CD4-positive, alpha-beta T cell treated with Interleukin-17A for 1 hour (primary cell): ENCODE measurements at places on chromosomes 1 and 21.

- DNase-seq, result peak; percentile 38
Measured at GRCh38 chr1:172826096-172826741, 167.3 kb downstream of the FASLG start.

- no peak for DNase-seq
Measured at GRCh38 chr1:62951428-62951827, 167.5 kb downstream of the ATG4C start.

GRCh38 chr1:59592924-59593323 is 221.8 kb upstream of the HOOK1 start:
- DNase-seq, result no peak

- no peak for DNase-seq
Measured at GRCh38 chr21:43820466-43820865, 31.1 kb downstream of the RRP1 start.

DNA sequence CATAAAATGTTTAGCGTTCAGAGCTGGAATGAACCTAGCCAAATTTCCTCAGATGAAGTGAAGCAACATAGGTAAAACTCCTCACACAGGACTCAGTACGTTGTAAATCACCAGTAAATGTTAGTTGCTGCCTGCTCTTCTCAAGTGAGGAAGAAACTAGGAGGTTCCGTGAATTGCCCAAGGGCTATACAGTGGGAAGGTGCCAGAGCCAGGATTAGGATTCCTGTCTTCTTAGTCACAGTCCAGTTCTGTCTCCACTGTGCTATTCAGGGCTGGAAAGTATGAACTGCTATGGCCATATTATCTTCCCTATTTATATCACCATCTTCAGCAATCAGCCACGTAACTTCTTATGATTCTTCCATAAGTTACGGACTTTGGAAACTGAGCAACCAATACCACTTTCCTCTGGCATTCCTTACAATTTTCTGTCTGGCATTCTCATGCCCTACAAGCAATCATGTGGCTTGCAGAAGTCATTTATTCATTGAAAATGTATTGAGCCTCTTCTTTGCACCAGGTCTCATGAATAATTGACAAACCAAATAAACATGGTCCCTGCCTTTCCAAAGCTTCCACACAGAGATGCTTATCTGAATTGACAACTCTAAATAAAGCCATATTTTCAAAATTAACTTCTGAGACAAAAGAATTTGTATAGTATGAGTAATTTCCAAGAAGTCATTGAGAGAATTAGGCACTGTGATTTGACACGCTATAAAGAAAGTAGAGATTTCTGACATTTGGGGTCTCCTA is 271.6 kb upstream of the SGIP1 start:
- DNase-seq, result no peak

GRCh38 chr1:147919896-147920295 is 8.3 kb upstream of the GPR89B start:
- no peak for DNase-seq

GRCh38 chr21:43712268-43712942 is 6.5 kb upstream of the PDXK start:
- no peak for DNase-seq

- DNase-seq, result peak; percentile 14
Measured at GRCh38 chr21:45479691-45480675, 62.3 kb downstream of the SLC19A1 start.

DNA sequence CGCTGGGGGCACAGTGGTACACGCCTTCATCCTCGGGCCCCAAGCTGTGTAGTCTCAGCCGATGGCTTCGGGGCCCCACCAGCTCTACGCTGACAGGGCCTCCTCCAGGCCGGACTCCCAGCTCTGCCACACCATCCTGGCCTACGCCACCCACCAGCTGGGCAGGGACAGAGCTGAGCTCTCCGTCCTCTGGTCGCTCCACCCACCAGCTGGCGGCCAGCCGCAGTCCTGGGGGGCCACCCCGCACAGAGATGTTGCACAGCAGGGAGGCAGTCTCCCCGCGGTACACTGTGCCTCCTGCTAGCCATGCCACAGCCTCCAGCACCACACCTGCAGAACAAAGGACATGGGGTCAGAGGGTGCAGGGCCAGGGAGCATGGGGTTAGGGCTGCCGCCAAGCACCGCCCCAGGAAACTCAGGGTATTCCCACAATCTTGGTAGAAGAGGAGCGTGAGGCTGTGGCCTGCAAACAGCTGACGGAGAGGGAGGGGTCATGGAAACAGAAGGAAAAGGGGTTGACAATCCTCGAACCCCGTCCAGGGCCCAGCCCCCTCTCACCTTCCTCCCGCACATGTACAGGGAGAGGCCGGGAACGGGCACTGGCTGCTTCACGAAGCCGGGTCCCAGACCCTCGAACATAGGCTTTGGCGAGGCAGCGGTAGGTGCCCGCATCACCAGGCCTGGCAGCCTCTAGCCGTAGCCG is 5.9 kb downstream of the IGSF8 start:
- DNase-seq, result no peak

DNA sequence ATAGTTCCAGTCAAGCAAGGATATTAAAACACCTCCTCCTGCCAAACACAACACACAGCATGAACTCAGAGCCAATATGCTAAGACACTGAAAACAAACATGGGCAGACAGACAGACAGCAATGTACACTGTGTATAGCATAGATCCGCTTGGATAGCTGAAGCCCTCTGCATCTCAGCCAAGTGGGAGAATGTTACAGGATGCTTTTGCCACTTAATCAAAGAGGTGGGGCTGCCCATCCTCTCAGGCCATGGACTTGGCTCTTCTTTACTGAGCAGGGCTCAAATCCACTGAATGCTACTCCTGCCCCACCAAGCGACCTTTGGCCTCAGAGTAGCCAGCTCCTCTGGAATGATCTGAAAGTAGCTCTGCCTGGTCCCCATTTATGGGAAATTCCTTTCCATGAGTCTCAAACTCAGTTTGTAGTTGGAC is 64.7 kb upstream of the NGF start:
- no peak for DNase-seq

DNA sequence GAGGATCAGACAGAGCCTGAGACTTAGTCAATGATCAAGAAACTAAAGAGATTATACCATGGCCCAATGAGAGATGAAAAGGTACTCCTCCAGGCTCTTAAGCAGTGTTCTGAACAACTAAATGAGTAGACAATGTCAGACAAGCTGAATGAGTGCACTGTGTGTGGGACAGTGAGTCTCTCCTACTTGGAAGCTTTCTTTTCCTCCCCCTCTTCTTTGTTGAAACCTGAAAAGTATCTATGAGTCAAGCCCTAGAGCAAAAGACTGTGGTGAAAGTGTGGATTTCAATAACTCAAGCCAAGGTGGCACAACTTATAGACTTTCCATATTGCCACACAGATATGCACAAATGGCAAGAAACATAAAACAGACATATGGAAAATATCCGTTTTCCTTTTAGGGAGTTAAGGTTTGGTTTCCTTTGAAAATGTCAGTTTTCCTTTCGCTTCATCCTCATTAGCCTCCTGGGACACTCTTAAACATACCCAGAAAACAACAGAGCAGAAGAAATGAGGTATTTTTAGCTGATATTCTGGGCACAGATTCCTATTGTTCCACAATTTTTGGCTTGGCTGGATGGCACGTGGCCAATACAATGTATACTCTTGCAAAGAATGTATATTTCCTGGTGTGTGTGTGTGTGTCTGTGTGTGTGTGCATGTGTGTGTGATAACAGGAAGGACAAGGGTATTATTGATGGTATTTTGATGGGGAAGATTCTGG is 96.6 kb downstream of the LMX1A start:
- DNase-seq, result no peak

DNA sequence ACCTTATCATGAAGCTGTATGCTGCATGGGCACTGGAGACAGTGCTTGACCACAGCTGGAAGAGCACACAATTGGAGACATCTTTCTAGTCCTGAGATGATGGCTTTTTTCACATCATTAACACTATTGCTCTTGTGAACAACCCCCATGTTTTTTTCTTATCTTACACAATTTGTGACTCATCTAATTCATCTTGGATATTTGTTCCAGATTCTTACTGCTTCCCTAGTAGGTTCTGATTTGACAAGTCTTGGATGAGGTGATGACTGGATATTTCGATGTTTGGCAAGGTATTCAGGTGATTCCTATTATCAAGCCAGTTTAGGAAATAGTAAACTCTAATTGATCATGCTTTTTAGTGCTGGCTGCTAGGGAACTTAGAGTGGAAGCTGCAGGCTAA is 23.7 kb downstream of the HLX start:
- DNase-seq, result no peak

GRCh38 chr1:178500091-178500770 is 3.5 kb upstream of the CLEC20A start:
- DNase-seq, result no peak

DNA sequence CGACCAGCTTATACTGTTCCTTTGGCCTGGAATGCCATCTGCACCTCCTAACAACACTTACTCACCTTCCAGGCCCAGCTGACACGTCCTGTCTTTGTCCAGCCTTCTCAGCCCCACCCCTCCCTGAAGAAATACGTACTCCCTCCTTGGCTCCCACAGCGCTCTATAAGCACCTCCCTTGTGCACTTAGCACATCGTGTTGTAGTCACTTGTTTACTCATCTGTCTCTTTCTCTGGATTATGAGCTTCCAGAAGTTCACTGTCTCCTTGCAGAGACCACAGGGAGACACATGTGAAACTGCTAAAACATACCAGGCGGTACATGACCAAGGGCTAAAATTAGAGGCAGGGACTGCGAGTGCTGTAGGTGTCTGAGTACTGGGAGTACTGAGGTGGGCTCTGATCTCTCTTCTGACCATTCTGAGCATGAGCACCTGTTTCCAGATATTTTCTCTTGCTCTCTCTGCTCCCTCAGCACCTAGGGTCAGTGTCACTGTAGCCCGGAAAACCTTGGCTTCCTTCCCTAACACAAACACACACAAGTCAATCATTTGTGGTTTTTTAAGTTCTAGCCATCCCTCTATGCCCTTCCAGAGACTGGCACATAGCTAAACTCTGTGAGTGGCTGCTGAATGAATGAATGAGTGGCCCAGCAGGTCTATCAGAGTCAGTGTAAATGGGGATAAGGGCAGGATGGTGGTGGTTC is 5.1 kb downstream of the DCST1 start:
- DNase-seq, result no peak

GRCh38 chr1:10211805-10212410 is 1.5 kb downstream of the KIF1B start:
- DNase-seq, result no peak

DNA sequence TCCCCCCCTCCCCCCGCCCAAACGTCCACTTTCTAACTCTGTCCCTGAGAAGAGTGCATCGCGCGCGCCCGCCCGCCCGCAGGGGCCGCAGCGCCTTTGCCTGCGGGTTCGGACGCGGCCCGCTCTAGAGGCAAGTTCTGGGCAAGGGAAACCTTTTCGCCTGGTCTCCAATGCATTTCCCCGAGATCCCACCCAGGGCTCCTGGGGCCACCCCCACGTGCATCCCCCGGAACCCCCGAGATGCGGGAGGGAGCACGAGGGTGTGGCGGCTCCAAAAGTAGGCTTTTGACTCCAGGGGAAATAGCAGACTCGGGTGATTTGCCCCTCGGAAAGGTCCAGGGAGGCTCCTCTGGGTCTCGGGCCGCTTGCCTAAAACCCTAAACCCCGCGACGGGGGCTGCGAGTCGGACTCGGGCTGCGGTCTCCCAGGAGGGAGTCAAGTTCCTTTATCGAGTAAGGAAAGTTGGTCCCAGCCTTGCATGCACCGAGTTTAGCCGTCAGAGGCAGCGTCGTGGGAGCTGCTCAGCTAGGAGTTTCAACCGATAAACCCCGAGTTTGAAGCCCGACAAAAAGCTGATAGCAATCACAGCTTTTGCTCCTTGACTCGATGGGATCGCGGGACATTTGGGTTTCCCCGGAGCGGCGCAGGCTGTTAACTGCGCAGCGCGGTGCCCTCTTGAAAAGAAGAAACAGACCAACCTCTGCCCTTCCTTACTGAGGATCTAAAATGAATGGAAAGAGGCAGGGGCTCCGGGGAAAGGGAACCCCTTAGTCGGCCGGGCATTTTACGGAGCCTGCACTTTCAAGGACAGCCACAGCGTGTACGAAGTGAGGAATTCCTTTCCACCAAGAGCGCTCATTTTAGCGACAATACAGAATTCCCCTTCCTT is 158.1 kb downstream of the RUNX1 start:
- DNase-seq, result peak; percentile 11

- DNase-seq, result no peak
Measured at GRCh38 chr1:45968941-45969666, 163.3 kb downstream of the PIK3R3 start.

DNA sequence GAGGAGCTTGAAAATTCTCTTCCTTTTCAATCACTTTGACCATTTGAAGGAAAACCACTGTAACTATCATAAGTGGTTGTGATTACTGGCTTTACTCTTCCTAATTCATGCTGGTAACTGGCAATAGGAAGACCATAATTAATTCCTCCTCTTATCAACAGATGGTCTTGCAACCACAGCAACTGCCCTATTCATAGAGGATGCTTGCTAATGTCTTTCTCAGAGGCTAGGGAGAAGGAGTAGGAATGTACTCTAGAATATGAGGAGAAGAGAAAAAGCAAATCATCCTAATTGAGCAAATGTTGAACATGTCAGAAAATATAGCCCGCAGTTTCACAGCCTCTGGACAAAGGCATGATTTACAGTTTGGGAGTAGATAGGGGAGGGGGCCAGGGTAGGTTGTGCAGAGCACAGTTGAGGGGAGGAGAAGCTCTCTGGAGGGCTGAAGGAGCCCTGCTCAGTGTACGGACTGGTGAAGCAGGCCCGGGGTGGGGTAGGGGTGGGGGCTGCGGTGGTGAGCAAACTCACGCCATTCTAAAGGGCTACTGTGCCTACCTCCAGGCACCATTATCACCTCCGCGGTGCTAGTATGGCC is 192.9 kb downstream of the PCP4 start:
- DNase-seq, result no peak

GRCh38 chr1:159860456-159860855 is 2.0 kb downstream of the VSIG8 start:
- DNase-seq, result no peak

GRCh38 chr1:208000504-208000903 is 89.6 kb upstream of the CD34 start:
- no peak for DNase-seq

DNA sequence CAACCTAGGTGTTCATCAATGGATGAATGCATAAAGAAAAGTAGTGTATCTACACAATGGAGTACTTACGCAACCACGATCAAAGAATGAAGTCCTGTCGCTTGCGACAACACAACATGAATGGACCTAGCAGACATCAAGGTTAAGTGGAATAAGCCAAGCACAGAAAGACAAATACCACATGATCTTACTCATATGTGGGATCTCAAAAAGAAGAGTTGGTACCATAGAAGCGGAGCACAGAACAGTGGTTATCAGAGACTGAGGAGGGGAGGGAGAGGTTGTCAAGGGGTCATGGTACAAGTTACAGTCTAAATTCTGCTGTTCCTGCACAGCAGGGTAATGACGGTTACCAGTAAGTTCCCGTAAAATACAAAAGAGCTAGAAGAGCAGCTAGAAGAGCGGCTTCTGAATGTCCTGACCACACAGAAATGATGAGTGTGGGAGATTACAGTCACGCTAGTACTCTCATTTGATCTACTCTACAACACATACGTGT is 36.7 kb downstream of the NPHP4 start:
- no peak for DNase-seq
